ENCODE measurements at places on chromosomes 7 and 10.
A peak's percentile ranks its signal among the peaks of the same experiment; 100 is the strongest.

GRCh38 chr7:121755286-121755685 lies 117.7 kb upstream of the PTPRZ1 start:
- DNase-seq, result no peak

- DNase-seq, result peak; percentile 89
These were observed 166.4 kb downstream of the C7orf25 start for GRCh38 chr7:42745357-42746059.

DNA sequence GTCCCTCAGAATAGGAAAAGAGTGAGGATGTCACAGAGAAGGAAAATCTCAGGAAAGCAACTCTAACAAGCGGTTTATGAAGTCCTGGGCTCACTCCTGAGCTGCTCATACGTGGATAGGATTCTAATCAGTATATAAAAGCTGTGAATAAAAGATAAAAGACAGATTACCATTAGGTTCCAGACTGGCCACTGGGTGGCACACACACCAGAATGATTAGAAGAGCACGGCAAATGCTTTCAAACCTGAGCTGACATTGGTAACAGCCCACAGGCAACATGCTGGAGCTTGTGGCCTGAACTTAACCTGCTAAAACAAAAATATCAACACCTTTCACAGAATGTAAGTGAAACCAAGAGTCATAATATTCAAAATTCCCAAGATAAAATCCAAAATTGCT lies 370.8 kb downstream of the GRID1 start:
- peak; percentile 34 for DNase-seq

GRCh38 chr7:158687406-158687805 lies 17.2 kb downstream of the NCAPG2 start:
- DNase-seq, result no peak

DNA sequence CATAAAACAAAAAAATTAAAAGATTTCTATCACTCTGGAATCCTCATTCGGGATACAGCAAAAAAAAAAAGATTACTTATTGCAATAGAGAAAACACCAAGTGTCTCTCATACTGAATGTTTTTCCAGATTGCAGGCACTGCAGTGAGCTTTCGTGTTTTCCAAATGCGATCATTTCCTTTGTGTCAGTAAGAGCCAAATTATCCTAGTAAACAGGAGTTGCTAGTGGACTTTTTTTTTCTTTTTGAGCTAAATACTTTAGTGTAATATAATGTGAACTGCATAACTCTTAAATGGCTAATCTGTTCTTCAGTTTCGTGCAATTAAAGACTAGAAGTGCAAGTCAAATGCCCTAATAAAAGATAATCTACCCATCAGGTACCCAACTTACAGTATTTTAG lies 44.4 kb upstream of the TOMM7 start:
- DNase-seq, result no peak

- DNase-seq, result peak; percentile 78
These were observed at the start of gene SMURF1 for GRCh38 chr7:99143853-99144672. Gene SMURF1, minus strand, starts transcription at chr7:99144108. Its CDS starts 328 bp downstream, at chr7:99143780.

DNA sequence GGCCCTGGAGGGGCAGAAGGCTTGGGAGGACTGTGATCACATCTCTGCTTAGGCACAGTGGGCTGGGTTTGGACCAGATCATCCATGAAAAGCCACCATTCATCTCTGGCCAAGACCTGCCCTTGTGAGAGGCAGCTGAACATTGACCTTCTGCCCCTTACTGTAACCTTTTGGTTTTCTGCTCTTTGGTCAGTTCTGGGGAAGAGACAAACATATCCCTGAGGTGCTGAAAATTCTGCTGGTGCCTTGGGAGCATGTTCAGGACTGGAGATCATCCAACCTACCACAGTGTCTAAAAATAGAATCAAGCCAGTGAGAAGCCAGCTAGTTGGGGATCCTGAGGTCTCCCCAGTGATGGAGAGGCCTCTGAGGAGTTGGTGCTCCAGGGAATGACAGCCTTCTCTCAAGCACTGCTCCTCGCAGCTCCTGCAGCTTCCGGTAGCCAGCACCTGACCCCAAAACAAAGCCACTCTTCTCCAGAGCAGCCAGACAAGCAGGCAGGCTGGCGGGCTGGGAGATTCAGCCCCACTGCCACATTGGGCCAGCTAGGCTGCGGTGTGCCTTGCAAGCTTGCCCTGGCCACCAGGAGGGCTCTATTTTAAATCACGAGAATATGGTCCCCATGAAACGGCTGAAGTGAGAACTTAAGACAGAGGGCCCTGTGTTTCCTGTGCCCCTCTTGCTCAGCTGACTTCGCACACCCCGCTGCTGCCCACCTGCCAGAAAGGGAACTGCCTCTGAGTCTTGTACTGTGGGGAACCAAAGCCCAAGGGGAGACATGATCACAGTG lies 37.8 kb upstream of the UBE2H start:
- DNase-seq, result peak; percentile 32

DNA sequence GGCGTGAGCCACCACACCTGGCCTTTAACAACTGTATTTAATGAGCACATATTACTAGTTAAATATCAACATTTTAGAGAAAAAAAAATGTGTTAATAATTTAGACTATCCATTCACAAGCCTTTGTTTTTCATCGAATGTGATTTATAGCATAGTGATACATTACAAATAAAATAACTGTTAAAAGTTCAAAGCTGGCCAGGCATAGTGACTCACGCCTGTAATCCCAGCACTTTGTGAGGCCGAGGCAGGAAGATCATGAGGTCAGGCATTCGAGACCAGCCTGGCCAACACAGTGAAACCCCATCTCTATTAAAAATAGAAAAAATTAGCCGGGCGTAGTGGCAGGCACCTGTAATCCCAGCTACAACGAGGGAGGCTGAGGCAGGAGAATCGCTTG lies 72.7 kb downstream of the HACD1 start:
- no peak for DNase-seq

- peak; percentile 81 for DNase-seq
These were observed at the start of gene PARD3 for GRCh38 chr10:34815185-34816084. Gene PARD3, minus strand, starts transcription at chr10:34815296. Its CDS starts 301 bp downstream, at chr10:34814995.

DNA sequence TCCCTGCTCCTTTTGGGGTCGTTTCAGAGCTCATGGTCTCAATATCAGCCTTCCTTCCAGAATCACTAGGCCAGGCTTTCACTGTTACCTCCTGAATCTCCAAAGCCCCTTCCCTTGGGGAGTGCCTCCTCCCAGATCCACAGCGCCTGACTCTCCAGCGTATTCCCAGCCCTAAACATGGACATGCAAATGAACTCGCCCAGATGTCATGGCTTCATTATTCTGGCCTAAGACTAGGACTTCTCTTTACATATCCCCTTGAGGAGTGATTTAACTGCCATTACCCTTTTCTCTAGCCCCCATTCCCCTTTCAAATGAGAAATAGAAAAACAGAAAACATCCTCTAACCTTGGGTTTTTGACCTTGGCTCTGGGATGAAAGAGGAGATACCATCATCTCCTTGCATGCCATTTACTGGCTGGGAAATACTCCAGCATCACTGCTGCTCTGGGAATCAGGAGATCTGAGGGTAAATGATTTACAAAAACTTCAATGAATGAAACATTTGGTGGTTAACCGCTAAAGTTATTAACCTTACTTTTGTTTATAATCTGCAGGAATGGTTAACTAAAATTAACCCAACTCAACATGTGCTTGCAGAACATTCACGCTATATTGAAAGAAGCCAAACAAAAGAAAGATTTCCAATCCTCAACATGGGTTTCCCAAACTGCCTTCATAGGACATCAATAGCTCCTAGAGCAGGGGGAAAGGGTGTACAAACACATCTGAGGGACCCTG lies 37.0 kb downstream of the FAM171A1 start:
- peak; percentile 20 for DNase-seq

GRCh38 chr7:3082831-3083230 lies 39.2 kb upstream of the CARD11 start:
- peak; percentile 32 for DNase-seq

DNA sequence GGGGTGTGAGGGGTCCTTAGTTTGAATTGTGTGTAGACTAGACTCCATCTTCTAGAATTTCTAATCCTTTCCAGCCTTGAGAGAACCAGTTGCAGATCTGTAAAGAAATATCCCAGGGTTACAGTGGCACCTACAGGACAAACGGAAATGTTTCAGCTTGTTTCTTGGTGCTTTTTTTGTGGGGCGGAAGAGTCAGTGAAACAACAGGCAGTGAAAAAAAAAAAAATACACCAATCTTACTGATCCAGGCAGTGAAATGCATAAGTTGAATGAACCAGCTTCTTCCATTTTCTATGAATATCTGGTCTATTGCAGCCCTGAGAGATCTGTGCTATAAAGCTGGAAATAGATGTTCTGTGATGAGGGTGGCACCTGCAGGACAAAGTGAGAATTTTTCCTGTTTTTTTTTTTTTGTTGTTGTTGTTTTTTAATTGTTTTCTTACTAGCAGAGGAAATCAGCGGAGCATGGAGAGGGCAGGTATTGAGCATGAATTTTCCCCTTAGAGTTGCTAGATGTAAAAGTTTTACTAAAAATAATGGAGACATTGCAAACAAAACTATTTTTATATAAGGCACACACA lies 81.9 kb upstream of the DYNC1I1 start:
- peak; percentile 65 for DNase-seq

GRCh38 chr10:77036993-77037734 lies 600.4 kb downstream of the KCNMA1 start:
- peak; percentile 86 for DNase-seq

DNA sequence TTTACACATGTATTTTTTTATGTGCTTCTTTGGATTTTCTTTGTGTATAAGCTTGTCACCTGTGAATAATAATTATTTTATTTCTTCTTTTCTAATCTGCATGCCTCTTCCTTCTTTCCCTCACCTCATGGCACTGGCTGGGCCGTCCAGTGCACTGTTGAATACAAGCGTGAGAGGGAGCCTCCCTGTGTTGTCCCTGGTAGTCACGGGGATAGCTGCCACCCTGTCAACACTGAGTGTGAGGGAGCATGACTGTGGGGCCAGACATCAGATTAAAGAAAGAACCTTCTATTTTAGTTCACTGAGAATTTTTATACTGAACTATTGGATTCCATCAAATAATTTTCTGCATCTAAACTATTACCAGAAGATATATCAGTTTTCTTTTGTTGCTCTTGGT lies 187.9 kb downstream of the CDC14C start:
- no peak for DNase-seq

- DNase-seq, result peak; percentile 43
These were observed 368.7 kb downstream of the AUTS2 start for GRCh38 chr7:69966766-69967591.

- DNase-seq, result no peak
These were observed 110.7 kb downstream of the PLCE1 start for GRCh38 chr10:94104316-94105000.

- no peak for DNase-seq
These were observed 401.1 kb upstream of the PODXL start for GRCh38 chr7:131957338-131958020.

- DNase-seq, result no peak
These were observed 115.6 kb downstream of the REEP3 start for GRCh38 chr10:63636812-63637211.

- peak; percentile 82 for DNase-seq
These were observed 69.8 kb downstream of the LSMEM1 start for GRCh38 chr7:112550468-112551060.

DNA sequence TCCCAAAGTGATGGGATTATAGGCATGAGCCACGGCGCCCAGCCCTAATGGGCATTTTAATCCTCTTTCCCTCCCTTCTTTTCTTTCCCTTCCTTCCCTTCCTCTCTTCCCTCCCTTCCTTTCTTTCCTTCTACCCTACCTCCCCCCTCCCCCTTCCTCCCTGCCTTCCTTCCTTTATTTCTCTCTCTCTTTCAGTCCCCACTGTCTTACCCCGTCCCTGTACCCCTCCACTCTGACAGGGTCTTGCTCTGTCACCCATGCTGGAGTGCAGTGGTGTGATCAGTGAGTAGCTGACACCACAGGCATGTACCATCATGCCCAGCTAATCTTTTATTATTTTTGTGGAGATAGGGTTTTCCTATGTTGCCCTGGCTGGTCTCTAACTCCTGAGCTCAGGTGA lies 24.2 kb downstream of the LCOR start:
- no peak for DNase-seq

GRCh38 chr7:42880392-42880791 lies 31.5 kb downstream of the C7orf25 start:
- DNase-seq, result no peak

DNA sequence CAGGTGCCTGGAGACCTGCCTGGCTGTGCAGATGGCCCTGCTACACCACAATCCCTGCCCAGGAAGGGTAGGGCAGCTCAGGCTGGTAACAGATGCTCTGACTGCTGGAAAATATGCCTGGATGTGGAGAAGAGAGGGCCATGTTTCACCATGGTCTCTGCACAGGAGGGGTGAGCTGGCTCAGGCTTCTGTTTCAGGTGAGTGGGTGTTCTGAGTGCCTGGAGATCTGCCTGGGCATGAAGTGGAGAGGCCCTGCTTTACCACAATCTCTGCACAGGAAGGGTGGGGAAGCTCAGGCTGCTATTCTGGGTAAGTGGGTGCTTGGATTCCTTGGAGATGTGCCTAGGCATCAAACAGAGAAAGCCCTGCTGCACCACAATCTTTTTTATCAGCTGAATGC lies 350.1 kb downstream of the KIF20B start:
- DNase-seq, result no peak

GRCh38 chr7:155869784-155870076 lies 57.5 kb upstream of the SHH start:
- DNase-seq, result no peak

- no peak for DNase-seq
These were observed 243.4 kb downstream of the COBL start for GRCh38 chr7:51073171-51073570.

GRCh38 chr10:72449941-72450441 lies 95.3 kb upstream of the DNAJB12 start:
- no peak for DNase-seq

GRCh38 chr10:99573790-99574189 lies 41.0 kb downstream of the NKX2-3 start:
- DNase-seq, result no peak

DNA sequence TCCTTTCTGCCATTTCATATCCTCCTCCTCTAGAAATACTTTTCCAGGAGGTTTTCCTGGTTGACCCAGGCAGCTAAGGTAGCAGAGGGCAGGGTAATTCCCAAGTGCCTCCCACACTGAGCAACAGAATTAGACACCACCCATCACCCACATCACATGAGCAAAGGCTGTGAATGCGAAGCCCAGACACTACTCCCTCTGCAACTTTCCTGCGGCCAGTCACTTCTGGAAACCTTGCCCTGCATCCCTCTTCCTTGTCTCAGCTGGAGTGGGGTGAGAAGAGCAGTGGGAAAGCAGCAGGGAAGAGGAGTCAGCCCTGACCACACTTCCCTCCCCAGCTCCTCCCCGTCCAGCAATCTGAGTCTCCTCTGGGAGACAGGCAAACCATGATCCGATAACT lies 15.2 kb downstream of the TMEM176B start:
- no peak for DNase-seq

- no peak for DNase-seq
These were observed 105.3 kb downstream of the CTTNBP2 start for GRCh38 chr7:117767951-117768350.
